MM.1S (cell line): ENCODE measurements at places on chromosomes 6 and 20.

DNA sequence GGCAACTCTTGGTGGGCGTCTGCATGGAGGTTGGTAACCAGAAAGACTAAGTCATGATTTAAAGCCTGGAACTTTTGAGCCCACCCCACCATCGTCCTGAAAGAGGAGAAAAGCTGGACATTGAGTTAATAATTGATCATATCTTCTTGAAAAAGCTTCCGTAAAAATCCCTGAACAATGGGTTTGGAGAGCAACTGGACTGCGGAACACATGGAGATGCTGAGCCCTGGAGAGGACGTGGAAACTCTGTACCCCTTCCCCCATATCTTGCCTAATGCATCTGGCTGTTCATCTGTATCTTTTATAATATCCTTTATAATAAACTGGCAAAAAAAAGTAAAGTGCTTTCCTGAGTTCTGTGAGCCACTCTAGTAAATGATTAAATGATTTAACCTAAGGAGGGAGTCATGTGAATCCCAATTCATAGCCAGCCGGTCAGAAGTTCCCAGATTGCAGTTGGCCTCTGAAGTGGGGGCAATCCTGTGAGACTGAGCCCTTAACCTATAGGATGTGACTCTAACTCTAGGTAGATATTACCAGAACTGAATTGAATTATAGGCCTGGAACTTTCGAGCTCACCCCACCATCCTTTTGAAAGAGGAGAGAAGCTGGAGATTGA is 26.5 kb upstream of the LGSN start:
- DNase-seq = no peak

DNA sequence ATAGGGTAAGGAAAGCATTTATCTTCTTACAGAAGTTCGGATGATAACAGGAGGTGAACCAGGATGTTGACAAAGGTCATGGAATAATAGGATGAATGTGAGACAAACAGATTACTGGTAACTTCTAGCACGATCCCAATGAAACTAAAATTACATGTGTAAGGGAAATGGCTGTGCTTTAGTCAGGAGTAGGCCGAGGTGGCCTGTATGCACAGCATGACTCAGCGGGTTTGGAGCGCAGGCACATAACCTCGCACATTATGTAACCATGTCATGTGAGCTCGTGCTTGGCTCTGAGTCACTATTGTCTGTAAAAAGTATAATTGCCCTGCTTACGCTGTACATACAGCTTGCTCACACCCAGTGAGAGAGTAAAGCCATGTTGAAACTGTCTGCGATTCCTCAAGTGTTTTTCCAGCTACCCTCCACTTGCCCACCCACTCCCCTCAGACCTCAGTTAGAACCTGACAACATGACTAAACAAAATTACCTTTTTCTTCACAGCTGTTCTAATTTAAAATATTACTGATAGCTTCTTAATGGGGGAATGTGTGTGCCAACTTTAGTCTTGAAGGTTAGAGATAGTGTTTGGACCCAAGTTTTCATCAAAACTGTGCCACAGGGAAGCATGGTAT is 8.2 kb downstream of the CYB5R4 start:
- DNase-seq = no peak

DNA sequence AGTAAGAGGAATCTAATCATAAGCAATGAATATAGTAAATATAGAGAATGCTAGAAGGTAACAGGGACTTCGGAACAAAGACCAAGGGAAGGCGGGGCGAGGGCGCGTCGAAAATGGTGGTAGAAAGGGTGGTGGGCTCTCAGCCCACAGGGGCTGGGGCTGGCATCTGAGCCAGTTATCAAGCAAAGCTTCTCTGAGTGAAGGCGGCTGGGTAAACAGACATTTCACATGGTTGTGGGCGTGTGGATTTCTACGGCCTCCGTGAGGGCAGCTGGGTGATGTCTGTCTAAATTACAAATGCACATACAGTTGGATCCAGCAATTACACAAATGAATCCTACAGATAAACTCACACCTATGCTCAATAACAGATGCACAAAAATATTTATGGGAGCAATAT is 56.6 kb downstream of the TOX2 start:
- no peak for DNase-seq

DNA sequence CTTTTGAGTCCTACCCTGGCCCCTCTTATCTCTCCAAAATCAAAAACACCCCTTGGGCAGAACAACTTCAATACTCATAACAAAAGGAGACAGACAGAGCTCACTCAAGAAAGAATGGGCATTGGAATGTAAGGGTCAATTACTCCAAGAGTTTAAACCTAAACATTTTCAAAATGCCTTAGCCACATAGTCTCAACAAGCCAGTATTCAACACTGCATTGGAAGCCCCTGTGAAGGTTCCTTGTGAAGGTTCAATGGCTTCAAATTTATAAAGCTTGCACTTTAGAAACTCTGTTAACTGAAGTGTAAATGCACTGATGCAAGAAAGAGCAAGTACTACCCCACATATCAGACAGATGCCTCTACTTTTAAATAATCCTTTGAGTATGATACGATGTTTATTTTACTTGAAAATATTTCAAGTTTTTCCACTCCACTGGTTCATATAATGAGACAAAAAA is 139.1 kb upstream of the LAMP5 start:
- no peak for DNase-seq

DNA sequence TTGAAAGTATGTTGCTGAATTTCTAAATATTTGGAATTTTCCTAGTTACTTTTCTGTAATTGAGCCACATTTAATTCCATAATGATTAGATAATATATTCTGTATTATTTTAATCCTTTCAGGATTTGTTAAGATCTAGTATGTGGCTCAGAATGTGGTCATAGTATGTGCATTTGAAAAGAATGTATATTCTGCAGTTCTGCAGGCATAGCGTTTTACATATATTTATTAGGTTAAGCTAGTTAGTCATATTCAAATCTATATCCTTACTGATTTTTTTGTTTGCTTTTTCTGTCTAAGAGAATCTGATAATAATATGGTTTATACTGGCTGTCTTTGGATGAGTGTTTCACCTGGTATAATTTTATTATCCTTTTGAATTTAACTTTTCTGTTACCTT is 33.2 kb downstream of the LIN28B start:
- no peak for DNase-seq

GRCh38 chr6:80553071-80553740 is 446.7 kb downstream of the BCKDHB start:
- no peak for DNase-seq

- DNase-seq = peak; percentile 40
These were observed 66.0 kb upstream of the UTRN start for GRCh38 chr6:144219056-144219685.

DNA sequence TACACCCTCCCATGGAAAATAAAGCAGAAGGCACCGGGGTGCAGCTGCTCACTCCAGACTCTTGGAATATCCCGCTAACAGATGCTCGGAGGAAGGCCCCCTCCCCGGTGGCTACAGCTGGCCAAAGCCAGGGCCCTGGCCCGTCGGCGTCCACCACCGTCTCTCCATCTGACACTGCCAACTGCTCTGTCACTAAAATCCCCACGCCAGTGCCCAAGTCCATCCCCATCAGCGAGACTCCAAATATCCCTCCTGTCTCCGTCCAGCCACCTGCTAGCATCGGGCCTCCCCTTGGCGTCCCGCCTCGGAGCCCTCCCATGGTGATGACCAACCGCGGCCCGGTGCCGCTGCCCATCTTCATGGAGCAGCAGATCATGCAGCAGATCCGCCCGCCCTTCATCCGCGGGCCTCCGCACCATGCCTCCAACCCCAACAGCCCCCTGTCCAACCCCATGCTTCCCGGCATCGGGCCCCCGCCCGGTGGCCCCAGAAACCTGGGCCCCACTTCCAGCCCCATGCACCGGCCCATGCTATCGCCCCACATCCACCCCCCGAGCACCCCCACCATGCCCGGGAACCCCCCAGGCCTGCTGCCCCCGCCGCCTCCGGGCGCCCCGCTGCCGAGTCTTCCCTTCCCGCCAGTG is 143.9 kb downstream of the SOBP start:
- no peak for DNase-seq

DNA sequence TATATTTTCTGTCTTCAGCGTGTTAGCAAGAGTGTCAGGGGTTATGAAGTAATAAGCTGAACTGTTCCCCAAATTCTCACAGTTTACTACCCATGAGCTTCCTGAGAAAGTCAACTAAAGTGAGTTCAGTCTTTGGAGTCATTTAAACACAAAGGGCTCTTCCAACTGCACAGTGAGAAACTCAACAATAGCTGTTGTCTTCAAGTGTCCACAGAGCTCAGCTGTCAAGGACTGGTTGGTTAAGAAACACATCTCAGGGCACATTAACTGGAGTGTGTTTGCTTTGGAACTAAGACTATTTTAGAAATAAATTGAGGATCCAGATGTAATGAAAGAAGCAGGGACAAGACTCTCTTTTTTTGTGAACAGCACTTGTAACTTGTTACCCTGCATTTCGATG is 241.4 kb upstream of the SOX4 start:
- DNase-seq = no peak

DNA sequence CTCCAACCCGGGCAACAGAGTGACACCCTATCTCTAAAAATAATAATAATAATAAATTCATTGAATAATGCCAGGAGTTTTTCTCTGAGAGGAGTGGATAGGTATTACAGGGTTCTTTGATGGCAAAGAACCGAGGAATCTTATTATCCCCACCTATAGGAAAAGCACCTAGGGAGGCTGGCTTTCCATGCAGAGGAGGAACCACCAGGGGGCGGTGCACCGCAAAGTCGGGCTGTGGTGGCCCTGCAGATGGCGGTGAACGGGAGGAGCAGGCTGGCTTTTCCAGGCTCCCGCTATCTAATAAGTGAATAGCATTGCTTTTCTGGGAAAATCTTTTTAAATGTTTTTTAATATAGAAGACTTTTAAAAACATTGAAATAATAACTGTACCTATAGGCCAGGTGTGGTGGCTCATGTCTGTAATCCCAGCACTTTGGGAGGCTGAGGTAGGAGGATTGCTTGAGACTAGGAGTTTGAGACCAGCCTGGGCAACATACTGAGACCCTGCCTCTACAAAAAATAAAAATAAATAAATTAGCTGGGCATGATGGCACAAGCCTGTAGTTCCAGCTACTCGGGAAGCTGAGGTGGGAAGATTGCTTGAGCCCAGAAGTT is 864.2 kb downstream of the KIF16B start:
- DNase-seq = peak; percentile 47

- no peak for DNase-seq
These were observed 44.6 kb downstream of the CPNE5 start for GRCh38 chr6:36794713-36795065.

DNA sequence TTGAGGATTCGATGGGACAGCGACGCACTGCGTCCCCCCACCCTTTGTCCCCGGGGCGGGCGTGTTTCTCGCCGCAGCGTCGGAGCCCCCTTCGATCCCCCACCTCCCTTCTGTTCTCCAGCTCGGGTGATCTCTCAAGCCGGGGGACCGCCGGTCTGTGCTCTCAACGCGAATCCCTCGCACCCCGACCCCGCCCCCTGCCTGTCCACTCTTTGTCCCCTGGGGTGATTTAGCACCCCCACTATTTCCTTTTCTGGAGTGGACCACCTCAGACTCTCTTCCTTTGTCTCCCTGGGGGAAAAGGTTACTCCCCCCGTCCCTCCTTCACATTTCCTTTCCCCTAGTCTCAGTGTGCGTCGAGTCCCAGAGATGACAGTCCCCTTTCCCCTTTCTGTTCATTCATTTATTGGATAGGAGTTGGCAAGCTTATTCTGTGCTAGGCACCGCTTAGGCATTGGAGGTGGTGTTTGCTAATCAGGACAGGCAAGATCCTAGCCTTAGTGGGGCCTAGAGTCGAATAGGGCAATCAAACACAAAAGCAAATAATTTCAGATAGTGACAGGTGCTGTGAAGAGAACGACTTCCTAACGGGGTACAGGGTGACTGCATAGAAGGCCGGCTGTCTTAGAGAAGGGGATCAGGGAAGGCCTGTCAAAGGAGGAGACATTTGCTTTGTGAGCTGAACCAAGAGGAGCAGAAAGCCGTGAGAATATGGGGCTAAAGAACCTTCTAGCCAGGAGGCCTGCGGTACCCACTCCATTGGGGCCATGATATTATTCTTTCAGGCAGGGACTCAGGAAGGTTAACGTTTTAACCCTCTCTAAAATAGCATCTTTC is 741 bp downstream of the PTPN1 start:
- DNase-seq = peak; percentile 9

DNA sequence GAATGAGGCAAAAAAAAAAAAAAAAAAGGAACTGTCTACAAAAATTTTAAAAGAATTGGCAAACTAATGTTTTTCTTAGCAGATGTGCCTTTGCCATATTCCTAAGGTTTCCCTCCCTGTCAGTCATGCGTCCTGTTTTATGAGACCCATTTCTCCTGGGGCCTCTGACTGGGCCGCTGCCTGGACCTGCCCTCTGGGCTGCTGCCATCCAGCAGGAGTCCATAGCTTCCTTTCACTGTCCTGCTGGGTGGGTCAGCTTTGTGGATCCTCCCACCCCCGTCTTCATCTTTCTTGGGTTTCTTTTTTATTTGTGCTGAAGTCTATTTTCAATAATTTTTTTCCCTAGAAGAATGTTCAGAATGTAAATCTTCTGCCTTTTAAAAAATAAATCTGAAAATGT is 110.8 kb upstream of the SCP2D1 start:
- DNase-seq = no peak

DNA sequence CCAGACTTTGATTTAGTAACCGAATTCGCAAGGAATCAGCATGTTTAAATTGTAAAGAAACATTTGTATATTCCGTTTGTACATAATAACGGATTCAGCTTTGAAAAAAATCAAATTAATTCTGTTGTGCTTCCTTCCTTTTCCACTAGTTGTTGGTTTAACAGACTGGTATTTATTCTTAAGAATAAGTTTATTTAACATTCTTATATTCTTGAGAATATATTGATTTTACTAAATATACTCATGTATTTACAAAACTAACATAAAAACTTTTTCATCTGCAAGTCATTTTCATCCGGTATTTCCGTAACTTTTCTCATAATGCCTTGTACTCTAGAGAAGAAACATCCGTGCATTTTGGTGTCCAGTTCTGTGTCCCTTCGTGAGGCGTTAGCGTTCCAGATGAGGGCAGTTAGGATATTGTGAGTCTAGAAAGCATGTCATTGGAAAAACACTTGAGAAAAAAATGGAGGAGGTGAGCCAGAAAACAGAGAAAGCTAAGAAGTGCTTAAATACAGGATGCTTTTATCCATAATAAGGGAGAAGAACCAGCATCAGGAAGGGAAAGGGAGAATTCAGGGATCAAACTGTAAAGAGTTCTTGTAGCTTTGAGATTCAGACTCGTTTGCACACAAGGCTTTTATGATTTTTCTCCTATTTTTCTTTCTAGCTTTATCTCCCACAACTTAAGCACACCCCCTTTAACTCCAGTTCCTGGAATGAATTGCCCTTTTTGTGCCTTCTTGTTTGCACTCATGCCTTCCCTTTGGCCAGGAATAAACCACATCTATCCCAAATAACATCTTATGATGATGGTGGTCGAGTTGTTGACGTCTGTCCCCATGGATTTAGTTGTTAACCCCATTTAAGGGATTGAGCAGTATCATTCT is 1.8 kb downstream of the WRNIP1 start:
- DNase-seq = no peak

GRCh38 chr20:63230800-63231268 is 4.9 kb upstream of the BIRC7 start:
- peak; percentile 24 for DNase-seq

GRCh38 chr20:36092398-36093024 is 62.0 kb upstream of the EPB41L1 start:
- DNase-seq = no peak
